ENCODE measurements at places on chromosomes 3 and 15. TPM values are rescaled to one million over a fixed set of nuclear protein-coding genes. Genes with fewer than 3 reads are reported as not detected.

The GOLGA6L10 gene
- 0.41 TPM for total RNA-seq

The ATG7 gene
- total RNA-seq, result 61.7 TPM

The KNG1 gene
- not detected for total RNA-seq

DNA sequence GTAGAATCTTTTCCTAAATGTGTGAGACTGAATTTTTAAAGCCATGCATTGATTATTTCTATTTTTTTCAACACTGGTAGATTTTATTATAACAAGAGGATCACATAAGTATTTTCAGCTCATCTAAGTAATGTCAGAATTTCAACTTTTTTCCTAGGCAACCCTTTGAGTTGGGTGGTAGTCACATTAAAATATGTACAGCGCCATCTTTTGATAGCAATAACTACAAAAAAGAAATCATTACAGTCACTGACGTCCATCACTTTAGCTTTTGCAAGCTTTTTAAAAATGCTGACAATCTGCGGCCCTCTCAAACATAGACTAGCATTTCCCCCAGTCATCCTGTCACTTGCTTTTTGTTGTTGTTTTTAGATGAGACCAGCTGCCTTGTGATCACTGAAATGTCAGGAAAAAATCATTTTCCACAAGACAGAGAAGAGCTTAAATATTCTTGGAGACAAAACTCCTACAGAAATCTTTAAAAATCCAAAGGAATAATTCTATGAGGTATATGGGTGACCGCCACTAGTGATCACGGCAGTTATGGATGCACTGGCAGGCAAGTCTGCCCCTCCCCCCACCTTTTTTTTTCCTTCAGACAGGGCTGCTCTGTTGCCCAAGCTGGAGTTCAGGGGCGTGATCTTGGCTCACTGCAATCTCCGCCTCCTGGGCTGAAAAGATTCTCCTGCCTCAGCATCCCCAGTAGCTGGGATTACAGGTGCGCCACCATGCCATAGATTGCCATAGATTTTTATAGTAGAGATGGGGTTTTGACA, 384.0 kb upstream of the KCNMB2 start:
- H3K4me3 ChIP-seq, result no peak overlapping the region
- no peaks in the 10 kb centered on the region for H3K4me1 ChIP-seq
- no peak for DNase-seq

DNA sequence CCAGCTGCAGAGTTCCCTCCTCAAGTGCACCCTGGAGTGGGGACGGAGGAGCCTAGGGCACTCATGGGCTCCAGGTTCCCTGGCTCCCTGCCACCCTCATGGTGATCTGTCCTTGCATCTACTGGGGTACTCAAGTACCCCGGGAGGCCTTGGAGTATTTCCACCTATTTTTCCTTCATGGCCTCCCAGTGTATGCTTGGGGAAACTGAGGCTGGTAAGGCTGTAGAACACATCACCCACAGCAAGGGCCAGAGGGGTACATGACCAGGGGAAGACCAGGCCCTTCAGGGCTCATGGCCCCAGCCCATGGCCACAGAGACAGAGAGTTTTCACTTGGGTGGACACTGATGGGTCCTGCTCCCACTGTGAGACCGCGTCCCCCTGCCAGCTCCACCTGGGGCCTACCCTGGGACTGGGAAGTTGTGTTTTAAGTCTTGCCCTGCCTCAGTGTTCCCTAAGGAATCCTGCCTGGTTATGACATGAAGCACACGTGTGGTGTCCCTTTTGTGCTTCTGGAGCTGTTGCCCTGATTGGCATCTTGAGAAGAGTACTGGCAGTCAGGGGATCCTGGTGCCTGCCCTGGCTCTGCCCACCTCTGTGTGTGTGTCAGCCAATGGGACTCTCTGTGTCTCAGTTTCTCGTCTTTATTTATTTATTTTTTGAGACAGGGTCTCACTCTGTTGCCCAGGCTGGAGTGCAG, 132.8 kb downstream of the TJP1 start:
- H3K27me3 ChIP-seq, result no peaks in the 10 kb centered on the region
- H3K4me3 ChIP-seq, result no peak overlapping the region
- H3K4me1 ChIP-seq, result no peaks in the 10 kb centered on the region
- no peaks in the 10 kb centered on the region for H3K36me3 ChIP-seq

DNA sequence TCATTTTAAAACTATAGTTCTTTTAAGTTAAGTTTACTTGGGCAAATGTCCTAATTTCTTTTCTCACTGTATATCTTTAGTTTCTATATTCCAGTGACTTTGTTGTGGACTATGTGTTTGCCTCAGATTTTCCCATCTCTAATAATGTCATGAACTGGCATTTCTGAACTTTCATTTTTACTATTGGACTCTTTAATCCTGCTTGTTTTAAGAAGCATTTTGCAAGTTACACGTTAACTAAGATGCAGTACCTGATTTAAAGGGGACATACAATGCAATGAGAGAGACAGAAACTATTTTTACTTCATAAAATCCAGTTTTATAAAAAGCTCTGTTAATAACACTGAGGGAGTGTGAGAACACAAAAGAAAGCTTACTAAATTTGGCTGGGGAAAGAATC, 58.6 kb upstream of the PHLDB2 start:
- no peak for DNase-seq
- H3K27me3 ChIP-seq, result no peaks in the 10 kb centered on the region
- H3K36me3 ChIP-seq, result no peaks in the 10 kb centered on the region
- H3K27ac ChIP-seq, result peak overlapping the region; percentile 73
- H3K4me3 ChIP-seq, result no peak overlapping the region

GRCh38 chr15:91408476-91409076, 308.5 kb downstream of the SV2B start:
- H3K27ac ChIP-seq, result no peak overlapping the region
- no peak for DNase-seq
- H3K4me1 ChIP-seq, result peaks cover 6% of the 10 kb centered on the region
- H3K27me3 ChIP-seq, result no peaks in the 10 kb centered on the region
- H3K36me3 ChIP-seq, result no peaks in the 10 kb centered on the region
- peak overlapping the region; percentile 4 for H3K4me3 ChIP-seq

DNA sequence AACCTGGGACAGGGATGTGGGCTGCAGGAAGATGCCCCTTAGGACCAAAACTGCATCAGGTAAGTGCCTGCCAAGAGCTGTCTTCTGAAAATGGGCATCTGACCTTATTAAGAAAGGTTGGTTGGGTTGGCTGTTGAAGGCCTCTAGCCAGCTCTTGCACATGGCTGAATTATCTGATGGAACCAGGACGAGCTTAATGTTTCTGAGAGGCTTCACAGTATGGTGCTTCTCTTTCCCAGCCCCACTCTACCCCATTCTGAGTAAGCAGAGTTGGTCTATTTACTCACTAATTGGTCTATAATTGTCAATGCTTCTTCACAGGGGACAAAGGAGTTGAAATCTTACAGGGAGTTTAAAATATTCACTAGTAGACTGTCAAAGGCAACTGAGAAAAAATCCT, 48.4 kb downstream of the DTWD1 start:
- H3K27me3 ChIP-seq, result no peaks in the 10 kb centered on the region
- no peak for DNase-seq
- no peaks in the 10 kb centered on the region for H3K4me1 ChIP-seq
- no peaks in the 10 kb centered on the region for H3K36me3 ChIP-seq
- no peak overlapping the region for H3K27ac ChIP-seq

- no peak overlapping the region for H3K4me3 ChIP-seq
- peaks cover 43% of the 10 kb centered on the region for H3K4me1 ChIP-seq
- H3K27me3 ChIP-seq, result no peaks in the 10 kb centered on the region
- no peak overlapping the region for H3K27ac ChIP-seq
- DNase-seq, result no peak
- no peaks in the 10 kb centered on the region for H3K36me3 ChIP-seq
Observed at GRCh38 chr3:125151442-125151817, 61.1 kb downstream of the SLC12A8 start.

GRCh38 chr3:102259663-102260062, 175.2 kb upstream of the ZPLD1 start:
- H3K4me1 ChIP-seq, result no peaks in the 10 kb centered on the region
- no peak overlapping the region for H3K27ac ChIP-seq
- H3K27me3 ChIP-seq, result no peaks in the 10 kb centered on the region
- no peak for DNase-seq
- no peak overlapping the region for H3K4me3 ChIP-seq
- no peaks in the 10 kb centered on the region for H3K36me3 ChIP-seq
